ENCODE measurements at places on chromosomes 4 and X. TPM values are rescaled to one million over a fixed set of nuclear protein-coding genes. Genes with fewer than 3 reads are reported as not detected.

DNA sequence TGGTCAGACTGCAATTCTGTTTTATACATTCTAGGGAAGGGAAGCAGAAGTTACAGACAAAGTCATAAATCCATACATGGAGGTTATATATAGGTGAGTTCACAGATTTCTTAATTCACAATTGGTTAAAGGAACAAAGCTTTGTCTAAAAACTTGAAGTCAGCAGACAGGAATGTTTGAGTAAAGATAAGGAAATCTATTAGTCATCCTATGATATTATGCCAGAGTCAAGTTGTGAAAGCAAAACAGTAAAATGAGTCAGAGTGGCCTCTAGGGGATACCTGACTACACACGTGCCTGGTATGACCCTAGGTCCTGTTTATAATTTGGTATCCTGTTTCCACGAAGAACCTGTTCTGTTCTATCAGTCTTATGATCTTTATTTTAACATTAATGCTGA, 31.5 kb downstream of the ACTRT1 start:
- no peak for DNase-seq

EGF gene
- total RNA-seq, result not detected

CYSLTR1 gene
- 7.8 TPM for total RNA-seq

DNA sequence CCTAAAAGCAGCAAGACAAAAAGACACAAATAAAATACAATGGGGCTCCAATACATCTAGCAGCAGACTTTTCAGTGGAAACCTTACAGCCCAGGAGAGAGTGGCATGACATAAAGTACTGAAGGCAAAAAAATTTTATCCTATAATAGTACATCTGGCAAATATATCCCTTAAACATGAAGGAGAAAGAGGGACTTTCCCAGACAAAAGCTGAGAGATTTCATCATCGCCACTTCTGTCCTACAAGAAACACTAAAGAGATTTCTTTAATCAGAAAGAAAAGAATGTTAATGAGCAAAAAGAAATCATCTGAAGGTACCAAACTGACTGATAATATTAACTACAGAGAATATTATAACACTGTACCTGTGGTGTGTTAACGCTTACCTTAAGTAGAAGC, 86.4 kb downstream of the ANKRD17 start:
- no peak for DNase-seq

DNA sequence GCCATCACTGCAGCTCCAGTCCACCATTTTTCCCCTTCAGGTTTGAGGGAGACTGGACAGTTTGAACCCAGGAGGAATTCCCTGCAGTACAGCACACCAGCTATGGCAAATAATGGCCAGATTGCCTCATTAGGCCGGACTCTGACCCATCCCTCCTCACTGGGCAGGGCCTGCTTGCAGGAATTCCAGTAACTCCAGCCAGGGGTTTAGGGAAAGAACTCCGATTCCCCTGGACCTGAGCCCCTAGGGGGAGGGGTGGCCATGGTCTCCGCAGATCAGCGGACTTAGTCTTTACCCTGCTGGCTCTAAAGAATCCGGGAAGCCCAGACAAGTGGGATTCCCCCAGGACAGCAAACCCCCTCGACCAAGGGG, 342.8 kb downstream of the DMD start:
- no peak for DNase-seq

DNA sequence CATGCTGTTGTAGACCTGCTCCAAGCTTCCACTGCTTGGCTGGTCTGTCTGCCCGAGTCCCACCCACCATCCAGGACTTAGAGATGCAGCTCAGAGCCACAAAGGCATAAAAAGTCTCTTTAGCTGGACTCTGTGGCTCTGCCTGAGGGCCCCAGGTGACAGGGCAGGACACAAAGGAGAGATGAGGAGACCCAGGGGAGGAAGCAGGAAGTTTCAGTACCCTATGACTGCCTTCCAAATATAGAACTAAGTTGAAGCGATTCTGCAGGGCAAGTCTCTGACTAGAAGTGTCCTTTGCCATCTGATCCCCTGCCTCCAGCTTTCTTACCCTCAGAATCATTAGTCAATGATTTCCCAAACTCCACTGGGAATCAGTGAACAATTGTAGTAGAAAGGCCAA, 11.2 kb upstream of the CXCR3 start:
- no peak for DNase-seq

DNA sequence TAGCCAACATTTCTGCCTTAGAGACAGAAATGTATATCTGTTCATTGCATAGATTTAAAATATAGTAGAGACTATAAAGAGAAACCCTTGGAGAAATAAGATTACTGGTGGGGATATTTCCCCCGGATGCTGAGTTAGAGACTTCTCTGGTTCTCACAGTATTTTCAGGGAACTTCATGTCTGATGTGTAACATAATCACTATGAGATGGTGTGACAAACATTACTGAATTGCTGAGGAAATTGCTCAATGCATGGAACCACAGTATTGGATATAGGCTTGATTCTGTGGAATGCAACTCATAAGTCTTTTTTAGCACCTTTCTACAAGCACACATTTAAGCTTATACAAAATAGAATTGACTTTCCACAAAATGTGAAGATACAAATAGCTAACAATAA, 152.7 kb downstream of the SOWAHB start:
- DNase-seq, result no peak

DNA sequence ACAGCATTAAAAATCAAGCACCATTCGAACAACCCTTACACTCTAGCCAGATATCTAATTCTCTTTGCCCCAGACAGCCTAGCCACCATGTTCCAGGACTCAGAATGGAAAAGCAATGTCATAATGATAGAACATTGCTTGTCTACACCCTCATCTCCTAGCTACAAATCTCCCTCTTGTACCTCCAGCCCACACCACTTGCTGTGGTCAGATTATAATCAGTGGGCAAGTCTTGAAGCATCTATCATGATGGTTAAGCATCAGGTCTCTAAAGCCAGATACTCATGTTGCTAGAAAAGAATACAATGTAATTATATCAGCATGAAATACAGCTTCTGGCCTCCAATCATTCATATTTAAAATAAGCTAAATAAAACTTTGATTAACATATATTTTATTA, 268.3 kb downstream of the NPFFR2 start:
- DNase-seq, result no peak

- no peak for DNase-seq
Measured at GRCh38 chr4:140212646-140213045, 58.7 kb upstream of the MAML3 start.

LRAT gene
- not detected for total RNA-seq

DNA sequence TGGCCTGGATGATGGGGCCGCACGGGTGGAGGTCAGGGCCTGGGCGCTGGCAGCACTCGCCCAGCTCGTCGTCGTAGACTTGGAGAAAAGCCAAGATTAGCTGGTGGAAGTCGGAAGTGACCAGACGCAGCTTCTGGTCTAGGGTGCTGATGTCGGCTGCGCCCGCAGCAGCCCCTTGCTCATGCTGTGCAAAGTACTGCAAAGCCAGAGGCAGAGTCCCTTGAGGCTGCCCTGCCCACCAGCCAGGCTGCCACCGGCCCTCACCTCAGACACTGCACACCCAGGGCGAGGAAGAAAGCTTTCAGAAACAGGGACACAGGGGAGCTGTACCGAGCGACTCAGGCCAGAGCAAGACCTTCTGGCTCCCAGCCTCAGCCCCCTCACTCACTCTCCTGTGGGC, 9.7 kb upstream of the TREX2 start:
- DNase-seq, result no peak

- no peak for DNase-seq
Measured at GRCh38 chrX:28126886-28127285, 145.6 kb upstream of the DCAF8L1 start.

DNA sequence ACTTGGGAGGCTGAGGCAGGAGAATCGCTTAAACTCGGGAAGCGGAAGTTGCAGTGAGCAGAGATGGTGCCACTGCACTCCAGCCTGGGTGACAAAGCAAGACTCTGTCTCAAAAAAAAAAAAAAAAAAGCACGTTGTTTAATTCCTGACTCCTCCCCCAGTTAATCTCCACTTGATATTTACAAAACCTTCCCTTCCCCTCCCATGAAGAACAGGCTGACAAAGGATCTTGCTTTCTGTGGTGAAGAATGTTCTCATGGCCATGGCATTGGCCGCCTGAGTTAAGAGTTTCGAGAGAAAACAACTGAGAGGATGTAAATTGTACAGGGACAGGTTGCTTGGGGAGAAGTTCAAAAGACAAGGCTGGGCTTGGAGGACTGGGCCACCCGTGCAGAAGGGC, 168.2 kb upstream of the BCOR start:
- DNase-seq, result no peak

GRCh38 chr4:143352720-143353119, 16.0 kb downstream of the GAB1 start:
- DNase-seq, result no peak

FHDC1 gene
- total RNA-seq, result 0.14 TPM

FGF13 gene
- total RNA-seq, result not detected

PUDP gene
- total RNA-seq, result 14.1 TPM

DNA sequence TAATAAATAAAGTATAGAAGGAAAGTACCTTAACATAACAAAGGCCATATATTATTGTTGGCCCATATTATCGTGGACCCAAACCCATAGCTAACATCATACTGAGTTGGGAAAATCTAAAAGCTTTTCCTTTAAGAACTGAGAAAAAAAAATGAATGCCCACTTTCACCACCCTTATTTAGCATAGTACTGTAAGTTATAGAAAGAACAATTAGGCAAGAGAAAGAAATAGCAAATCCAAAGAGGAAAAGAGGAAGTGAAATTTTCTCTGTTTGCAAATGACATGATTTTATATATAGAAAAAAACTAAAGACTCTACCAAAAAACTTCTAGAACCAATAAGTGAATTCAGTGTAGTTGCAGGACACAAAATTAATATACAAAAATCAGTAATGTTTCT, 1854.6 kb downstream of the PCDH7 start:
- DNase-seq, result no peak

LONRF3 gene
- total RNA-seq, result 4.5 TPM

- no peak for DNase-seq
Measured at GRCh38 chr4:44978020-44978419, 251.7 kb upstream of the GNPDA2 start.

DNA sequence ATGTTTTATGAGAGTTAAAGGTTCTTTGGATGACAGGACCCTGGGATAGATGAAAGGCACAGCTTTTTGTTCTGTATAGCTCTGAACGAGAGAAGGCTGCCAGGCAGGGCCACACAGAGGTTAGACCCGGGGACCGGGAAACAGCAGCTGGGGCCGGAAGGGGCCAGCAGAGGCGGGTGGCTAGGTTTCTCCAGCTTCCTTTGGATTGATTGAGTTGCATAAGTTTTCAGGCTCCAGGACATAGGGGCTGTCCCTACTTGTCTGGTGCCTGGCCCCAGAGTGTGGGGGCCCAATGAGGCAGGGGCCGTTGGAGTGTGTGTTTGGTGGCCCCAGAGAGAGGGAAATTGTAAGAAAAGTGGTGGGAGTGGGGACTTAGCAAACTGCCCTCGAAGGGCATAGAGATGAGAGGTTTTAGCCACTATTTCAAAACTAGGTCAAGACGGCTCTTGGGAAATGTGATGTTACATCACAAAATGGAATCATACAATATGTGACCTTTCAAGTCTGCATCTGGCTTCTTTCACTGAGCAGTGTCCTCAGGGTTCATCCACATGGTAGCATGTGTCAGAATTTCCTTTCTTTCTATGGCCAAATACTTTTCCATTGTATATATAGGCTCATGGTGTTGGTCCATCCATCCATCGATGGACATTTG, 3.7 kb downstream of the ZFP92 start:
- DNase-seq, result peak; percentile 4

- DNase-seq, result no peak
Measured at GRCh38 chrX:133559909-133560308, 144.6 kb upstream of the GPC4 start.

DNA sequence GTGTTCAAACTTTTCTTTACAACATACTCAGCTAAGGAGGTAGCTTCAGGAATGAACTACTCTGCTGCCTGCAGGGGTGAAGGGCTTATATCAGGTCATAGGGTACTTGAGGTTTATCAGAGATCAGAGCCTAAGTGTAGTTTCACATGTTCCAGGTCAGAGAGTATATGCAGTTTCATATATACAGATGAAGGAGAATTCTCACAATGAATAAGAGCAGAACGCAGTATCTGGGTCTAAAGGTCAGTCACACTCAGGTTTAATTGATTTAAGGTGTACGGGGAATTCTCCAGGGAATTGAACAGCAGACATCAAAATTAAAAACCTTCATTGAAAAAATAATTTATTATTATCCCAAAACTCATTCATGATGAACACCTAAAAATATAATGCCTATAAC, 700.6 kb downstream of the TECRL start:
- DNase-seq, result no peak

- DNase-seq, result no peak
Measured at GRCh38 chrX:38102240-38102639, 95.9 kb downstream of the SYTL5 start.

DNA sequence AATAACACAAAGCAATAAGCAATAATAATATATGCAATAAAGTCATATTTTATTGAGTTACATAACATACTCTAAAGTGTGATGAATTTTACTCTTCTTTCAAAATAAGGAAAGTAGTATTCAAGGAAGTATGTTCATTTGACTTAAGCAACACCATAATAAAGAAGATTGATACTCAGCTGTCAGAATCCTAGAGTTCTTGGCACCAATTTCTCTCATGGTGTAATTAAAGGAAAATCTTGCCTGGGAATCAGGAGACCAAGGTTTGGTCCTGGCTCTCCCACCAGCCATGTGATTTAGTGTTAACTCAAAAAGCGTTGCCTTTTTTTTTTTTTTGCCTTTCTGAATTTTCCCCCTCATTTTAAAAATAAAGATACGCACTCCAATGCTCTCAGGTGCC, 17.1 kb downstream of the MYOZ2 start:
- no peak for DNase-seq

DNA sequence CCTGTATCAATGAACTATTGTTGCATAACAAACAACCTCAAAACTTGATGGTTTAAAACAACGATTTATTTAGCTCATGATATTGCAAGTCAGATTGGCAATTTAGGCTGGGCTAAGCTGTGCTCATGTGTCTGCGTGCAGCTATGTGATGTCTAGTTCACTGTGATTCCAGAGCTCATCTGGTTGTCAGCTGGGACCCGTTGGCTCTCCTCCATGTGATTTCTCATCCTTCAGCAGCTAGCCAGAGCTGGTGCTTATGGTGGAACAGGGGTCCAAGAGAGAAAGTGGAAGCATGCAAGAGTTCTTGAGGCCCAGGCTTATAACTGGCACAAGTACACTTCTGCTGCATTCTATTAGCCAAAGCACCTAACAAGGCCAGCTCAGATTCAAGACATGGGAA, 28.8 kb upstream of the TRPC3 start:
- no peak for DNase-seq

- no peak for DNase-seq
Measured at GRCh38 chr4:128832243-128832625, 22.7 kb downstream of the JADE1 start.

DNA sequence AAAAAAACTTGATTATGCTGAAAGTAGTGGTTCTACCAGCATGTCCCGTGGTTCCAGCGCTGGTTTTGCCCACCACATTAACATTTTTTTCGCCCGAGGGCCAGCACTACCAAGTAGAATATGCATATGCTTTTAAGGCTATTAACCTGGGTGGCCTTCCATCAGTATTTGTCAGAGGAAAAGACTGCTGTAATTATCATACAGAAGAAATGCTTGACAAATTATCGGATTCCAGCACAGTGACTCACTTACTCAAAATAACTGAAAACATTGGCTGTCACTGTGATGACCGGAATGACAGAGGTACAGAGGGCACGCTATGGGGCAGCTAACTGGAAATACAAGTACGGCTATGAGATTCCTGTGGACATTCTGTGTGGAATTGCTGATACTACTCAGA, 34.6 kb downstream of the PRPS2 start:
- no peak for DNase-seq

LGI2 gene
- total RNA-seq, result not detected

CHIC1 gene
- total RNA-seq, result 3.7 TPM

- DNase-seq, result peak; percentile 60
Measured at GRCh38 chr4:3302173-3302785, 9.5 kb downstream of the RGS12 start.

GRCh38 chr4:610411-611261, 14.7 kb upstream of the PDE6B start:
- peak; percentile 38 for DNase-seq
